ENCODE measurements at places on chromosomes 2 and 18. TPM values are rescaled to one million over a fixed set of nuclear protein-coding genes. Genes with fewer than 3 reads are reported as not detected.

DNA sequence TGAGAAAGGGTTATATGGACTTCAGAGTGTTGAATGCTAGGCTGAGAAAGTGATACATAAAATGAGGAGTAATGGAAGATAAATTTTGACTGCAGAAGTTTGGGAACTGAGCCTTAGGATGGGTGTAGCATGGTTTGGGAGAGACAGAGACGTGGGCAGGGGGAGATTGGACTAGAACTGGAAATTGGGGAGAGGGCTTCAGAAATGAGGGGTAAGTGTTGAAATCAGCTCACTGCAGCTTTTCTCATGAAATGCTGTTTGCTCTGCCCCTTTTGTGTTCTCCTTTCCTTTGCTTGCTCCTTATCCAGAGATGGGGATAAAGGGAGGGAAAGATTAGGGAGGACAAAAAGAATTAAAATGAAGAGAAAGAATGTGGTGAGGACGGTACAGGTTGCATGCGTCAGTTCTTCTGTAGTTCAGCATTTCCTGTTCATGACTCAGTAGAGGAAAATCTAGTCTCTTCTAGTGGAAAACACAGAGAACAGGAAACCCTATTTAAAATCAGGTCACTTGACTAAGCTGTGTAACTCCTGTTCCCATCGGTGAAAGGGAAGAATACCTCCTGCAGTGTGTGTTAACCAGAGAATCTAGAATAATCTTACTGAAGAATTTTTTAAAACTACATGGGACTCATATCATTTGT is 105.6 kb downstream of the CRIM1 start:
- DNase-seq, result peak; percentile 95

DNA sequence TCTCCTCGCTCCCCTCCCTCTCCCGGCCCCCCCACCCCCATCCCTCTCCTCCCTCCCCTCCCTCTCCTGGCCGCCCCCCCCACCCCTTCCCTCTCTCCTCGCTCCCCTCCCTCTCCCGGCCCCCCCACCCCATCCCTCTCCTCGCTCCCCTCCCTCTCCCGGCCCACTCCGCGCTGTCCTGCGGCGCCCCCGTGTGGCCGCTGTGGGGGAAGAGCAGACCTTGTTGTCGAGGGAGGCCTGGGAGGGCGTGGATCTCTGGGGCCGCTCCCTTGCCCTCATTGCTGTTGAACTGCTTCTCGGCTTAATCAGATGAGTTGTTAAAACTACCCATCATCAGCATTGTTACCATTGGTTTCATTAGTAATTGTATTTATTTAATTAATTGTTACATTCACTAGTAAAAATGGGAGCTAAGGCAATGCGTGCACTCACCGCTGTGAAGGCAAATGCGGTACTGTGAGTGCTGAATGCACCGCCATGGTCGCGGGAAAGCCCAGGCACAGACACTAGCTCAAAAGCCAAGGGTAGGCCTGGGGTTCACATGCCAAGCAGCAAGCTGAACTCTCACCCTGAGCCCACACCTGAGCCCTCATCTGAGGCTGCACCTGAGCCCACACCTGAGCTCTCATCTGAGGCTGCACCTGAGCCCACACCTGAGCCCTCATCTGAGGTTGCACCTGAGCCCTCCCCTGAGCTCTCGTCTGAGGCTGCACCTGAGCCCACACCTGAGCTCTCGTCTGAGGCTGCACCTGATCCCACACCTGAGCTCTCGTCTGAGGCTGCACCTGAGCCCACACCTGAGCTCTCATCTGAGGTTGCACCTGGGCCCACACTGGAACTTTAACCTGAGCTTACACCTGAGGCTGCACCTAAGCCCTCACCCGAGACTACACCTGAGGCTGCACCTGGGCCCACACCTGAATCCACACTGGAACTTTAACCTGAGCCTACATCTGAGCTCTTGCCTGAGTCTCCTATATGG is 8.8 kb downstream of the RTP5 start:
- DNase-seq, result peak; percentile 49

GRCh38 chr2:179626261-179626660 is 235.2 kb downstream of the ZNF385B start:
- no peak for DNase-seq

GRCh38 chr18:12593866-12594265 is 64.0 kb downstream of the SPIRE1 start:
- no peak for DNase-seq

DNA sequence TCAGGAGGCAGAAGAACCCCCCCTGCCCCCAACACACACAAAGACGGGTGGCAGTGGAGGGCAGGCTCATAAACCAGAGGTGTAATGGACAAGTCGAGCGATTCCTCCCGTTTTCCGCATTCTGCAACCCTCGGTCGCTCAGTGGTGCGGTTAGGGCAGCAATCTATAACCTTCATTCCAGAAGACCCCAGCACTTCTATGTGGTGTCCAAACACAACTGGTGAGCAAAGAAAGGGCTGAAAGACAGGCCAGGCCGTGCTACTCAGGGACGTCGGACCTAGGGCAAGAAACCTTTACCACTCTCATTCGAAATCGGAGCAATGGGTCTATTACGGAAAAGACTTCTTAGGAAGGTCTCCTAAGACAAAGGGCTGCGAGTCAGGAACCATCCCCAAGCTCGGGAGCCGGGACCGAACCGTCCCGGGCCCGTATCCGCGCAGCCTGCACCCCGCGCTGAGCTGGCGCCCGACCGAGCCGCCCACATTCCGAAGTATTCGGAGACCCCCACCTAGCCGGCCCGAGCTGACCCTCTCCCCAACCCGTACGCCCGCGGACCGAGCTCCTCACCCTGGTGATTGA is 568 bp downstream of the ARL5A start:
- peak; percentile 18 for DNase-seq

- DNase-seq, result no peak
These were observed 156.9 kb upstream of the MYCN start for GRCh38 chr2:15783489-15783888.

DNA sequence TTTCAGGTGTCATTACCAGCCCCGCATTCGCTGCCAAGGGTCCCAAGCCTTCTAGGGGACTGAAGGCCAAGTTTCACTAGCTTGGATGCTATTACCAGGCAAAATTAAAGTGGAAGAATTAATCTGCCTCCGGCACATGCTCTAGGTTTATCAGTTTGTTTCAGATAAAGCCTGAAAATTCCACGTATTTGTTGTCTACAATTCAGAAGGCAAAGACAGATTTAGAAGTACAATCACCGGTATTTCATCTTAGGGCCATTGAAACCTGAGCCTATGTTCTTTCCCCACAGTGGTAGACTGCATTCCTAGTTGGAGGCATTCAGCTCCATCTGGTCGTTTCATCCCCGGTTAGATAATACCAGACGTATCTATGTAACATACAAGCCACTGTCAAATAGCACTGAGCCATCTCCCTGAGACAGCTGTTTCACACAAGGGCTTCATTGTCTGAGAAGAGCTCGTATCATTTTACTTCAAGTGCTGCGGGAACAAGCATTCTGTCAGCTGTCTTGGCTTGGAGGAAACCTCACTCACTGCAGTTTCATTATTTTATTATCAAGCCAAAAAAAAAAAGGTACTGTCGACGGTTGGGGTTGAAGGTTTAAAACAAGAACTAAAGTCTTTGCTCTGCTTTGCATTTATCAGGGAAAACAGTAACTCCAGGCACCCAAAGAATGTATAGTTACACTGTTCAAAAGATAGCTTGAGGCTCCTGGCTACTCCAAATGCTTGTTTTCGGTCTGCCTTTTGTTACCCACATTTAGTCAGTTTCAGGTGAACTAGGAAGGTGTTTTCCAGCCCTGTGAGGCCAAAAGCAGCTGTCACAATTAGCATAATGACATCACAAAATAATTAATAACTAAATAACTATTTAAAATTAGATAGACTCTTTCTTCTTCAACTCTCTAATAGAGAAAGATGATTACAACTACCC is 76.7 kb downstream of the TGIF1 start:
- peak; percentile 82 for DNase-seq

GRCh38 chr2:221897718-221898117 is 325.6 kb upstream of the EPHA4 start:
- no peak for DNase-seq

DNA sequence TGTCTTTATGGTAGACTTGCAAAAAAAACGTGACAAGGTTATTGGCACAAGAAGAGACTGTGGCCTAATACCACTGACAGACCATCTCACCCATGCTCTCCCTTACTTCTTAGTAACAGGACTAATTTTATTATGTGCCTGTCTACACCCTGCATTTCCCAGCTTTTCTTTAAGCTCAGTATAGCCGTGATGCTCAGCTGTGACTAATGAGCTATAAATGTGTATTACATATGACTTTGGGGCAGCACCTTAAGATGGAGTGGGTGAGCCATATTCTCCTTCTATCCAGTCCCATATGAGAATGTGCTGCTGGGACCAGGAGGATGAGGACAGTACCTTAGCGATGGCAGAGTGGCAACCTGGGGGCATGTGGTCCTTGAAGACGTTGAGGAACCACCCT is 293.5 kb downstream of the RNF144A start:
- DNase-seq, result peak; percentile 6

DNA sequence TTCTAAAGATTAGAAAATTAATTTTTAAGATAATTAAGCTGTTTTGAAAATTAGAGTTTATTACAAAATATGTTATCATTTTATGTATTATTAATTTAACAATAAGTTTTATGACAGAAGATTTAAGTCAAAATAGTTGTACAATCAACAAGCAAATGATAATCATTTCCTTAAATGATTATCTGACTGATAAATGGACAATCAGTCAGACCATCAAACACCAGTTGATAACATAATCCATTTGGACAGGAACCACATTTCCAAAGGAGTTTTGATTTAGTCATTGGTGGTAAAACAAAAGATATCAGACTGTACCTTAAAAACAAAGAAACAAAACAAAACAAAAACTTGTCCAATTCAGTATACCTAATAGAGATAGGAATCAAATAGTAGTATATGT is 1.9 kb downstream of the TFPI start:
- no peak for DNase-seq

GRCh38 chr18:65021021-65021420 is 729.8 kb upstream of the CDH7 start:
- no peak for DNase-seq

DNA sequence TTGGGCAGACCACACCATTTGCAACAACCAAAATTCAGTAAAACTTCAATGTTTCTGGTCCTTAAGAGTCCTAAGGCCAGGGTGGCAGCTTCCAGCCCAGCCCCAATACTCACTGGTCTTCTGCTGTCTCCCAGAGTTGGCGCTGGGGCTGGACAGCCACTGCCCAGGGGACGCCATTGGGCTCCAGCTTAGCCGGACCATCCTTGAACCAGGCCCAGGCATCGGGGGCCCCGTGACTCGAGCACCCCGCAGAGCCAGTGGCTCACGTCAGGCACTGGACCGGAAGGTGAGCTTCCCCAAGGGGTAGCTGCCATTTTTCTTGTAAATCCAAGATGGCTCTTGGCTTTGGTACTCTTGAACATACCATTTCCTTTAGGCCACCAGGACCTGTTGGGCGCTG is 21.8 kb downstream of the SNED1 start:
- no peak for DNase-seq

GRCh38 chr2:212473211-212473610 is 65.4 kb downstream of the ERBB4 start:
- DNase-seq, result no peak

- no peak for DNase-seq
These were observed 110.4 kb downstream of the MAP2 start for GRCh38 chr2:209534228-209534627.

- no peak for DNase-seq
These were observed 221.6 kb downstream of the RBM43 start for GRCh38 chr2:151040039-151040438.

DNA sequence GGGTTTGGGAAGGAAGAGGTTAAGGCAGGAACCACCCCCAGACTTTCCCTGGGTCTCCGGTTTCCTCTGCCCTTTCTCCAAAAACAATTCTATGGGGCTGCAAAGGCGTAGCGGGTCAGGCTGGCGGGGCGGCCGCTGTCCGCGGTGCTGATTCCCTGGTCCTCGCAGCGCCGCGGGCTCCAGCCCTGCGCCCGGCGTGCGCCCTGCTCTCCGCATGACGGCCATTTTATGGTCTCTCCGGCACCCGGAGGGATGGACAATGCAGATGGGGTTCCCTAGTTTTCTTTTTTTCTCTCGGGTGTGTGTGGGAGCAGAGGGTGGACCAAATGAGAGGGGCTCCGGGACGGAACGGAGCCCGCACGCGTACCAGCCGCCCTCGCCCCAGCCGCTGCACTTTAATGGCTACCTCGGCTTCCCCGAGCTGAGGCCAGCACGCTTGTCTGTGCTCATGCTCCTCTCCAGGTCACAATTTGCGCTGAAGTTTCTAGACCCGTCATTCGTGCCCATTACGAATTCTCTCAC is 1.6 kb downstream of the ST8SIA3 start:
- no peak for DNase-seq

- DNase-seq, result peak; percentile 51
These were observed 140.5 kb downstream of the LRP2 start for GRCh38 chr2:169221745-169222369.

- no peak for DNase-seq
These were observed 97.7 kb downstream of the INO80D start for GRCh38 chr2:205988274-205988673.

- no peak for DNase-seq
These were observed 21.7 kb upstream of the IHH start for GRCh38 chr2:219082332-219082958.

- DNase-seq, result no peak
These were observed 65.8 kb downstream of the ALMS1 start for GRCh38 chr2:73451263-73451972.

DNA sequence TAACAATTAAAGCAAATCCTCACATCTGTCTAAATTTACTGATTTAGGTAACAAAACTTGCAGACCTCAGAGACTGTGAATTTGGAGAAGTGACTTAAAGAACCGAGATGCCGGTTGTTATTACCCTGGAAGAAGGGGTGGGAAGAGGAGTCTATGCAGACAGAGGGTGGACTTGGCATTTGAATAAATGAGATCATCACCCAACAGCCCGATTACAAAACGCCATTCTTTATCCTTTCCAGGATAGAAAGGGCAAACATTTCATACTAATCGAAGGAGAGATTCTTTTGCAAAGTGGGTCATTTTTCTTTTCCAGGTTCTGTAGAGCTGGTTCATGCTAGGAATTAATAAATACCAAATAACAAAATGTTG is 73.1 kb upstream of the TPO start:
- DNase-seq, result no peak

GRCh38 chr2:130389358-130389757 is 33.5 kb downstream of the PTPN18 start:
- no peak for DNase-seq

DSG3 gene
- total RNA-seq, result not detected

C18orf32 gene
- total RNA-seq, result 23.4 TPM

CYB5A gene
- total RNA-seq, result 37.6 TPM

UGT1A3 gene
- not detected for total RNA-seq

BMP10 gene
- total RNA-seq, result not detected

FZD7 gene
- total RNA-seq, result 5.7 TPM

FBXO36 gene
- 0.42 TPM for total RNA-seq

CCDC74A gene
- 0.27 TPM for total RNA-seq

PID1 gene
- total RNA-seq, result 4.6 TPM

NEU4 gene
- total RNA-seq, result 1.4 TPM

PROC gene
- not detected for total RNA-seq

FBXO15 gene
- 0.37 TPM for total RNA-seq

IL1F10 gene
- not detected for total RNA-seq

REG3A gene
- total RNA-seq, result not detected

G6PC2 gene
- total RNA-seq, result not detected

ZFP36L2 gene
- total RNA-seq, result 1.7 TPM

Data from HT1080 (cell line).